ENCODE measurements at places on chromosomes 3 and 15.
A peak's percentile ranks its signal among the peaks of the same experiment; 100 is the strongest.

DNA sequence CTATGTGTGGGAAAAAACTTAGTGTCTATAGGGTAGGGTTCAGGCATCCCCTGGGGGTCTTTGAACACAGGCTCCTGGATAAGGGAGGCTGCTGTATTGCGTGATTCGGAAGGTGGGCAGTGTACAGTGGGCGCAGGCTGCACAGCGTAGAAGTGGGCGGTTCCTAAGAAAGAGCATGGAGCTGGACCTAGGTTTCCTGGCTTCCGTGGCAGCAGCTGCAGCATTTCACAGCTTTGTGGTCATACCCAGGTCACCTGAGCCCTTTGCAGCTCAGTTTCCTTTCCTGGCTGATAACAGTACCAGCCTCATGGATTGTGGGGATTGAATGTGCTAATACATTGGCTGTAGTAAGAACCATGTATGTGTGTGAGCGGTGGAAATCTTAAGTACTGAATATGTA, 22.2 kb downstream of the CFAP100 start:
- DNase-seq, result no peak

DNA sequence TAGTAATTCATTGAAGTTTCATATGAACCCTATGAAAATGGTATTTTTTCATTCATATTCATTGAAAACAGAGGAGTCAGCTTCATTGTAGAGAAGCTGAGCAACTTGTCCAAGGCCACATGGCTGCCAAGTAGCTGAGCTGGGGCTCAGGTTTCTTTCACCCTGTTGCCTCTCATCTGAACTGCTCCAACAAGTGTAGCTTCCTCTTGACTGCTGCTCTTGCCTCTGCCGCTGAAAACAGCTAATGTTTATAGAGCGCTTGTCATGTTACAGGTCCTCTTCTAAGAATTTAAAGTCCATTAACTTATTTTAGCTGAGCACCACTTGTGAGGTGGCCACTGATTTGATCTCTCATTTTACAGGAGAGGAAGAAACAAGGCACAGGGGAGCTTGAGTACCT, 81.1 kb downstream of the PDCD6IP start:
- DNase-seq, result no peak

- no peak for DNase-seq
Observed at GRCh38 chr3:28905798-28906197, 375.1 kb upstream of the RBMS3 start.

DNA sequence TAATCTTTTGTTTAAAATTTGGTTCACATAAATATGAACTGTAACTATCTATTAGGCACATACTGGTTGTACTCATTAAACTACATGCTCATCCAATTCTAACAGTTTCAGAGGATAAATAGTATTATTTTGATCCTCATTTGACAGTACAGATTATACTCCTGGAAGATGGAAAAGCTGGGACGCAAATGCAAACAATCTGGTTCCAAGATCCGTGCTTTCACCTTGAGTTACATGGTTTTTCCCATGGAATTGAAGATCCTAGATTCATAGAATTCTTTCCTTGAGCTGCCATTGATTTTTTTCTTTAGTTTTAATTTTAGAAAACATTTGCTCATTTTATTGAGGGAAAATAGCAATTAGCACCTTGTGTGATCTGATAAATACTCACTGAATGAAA, 285.8 kb downstream of the ROBO2 start:
- DNase-seq, result no peak

GRCh38 chr3:132033471-132033870, 1.3 kb downstream of the CPNE4 start:
- no peak for DNase-seq

GRCh38 chr15:44286814-44287452, 1.6 kb upstream of the GOLM2 start:
- DNase-seq, result no peak

DNA sequence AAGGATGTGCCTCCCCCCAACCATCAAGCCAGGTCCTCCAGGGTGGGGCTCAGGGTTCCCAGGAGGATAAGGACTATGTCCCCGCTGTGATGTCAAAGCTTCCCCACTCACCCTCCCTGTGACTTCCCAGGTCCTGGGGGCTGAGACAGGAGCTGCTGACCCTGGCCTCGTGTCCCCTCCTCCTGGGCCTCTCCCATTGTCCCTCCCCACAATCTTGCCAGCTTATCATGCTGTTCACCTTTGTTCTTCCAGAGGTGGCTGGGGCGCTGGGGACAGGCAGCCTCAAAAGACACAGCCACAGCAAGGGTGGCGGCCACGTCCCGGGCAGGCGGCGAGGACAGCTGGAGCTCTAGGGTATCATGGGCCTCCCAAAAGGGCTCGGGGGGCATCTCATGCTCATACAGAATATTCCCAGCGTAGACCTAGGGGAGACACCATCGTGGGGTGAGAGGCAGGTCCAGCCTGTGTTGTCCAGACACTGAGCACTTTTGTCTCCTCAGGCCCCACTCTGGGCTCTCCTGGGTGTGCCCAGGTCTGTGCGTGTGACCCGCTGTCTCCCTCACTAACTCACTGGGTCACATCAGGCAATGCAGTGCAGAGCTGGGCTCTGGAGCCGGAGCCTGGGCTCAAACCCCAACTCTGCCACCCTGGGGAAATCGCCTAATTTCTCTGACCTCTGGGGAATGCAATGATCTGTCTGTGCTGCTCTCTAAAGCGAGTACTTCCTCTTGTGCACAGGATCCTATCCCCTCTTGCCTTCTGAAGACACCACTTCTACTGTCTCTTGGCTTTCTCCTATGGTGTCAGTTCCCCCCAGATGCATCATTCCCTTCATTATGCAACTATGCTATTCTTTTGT, 30.0 kb downstream of the SNX33 start:
- no peak for DNase-seq

GRCh38 chr3:180684807-180685206, 5.5 kb upstream of the CCDC39 start:
- DNase-seq, result peak; percentile 76

- DNase-seq, result no peak
Observed at GRCh38 chr15:93488296-93488713, 399.3 kb upstream of the RGMA start.

DNA sequence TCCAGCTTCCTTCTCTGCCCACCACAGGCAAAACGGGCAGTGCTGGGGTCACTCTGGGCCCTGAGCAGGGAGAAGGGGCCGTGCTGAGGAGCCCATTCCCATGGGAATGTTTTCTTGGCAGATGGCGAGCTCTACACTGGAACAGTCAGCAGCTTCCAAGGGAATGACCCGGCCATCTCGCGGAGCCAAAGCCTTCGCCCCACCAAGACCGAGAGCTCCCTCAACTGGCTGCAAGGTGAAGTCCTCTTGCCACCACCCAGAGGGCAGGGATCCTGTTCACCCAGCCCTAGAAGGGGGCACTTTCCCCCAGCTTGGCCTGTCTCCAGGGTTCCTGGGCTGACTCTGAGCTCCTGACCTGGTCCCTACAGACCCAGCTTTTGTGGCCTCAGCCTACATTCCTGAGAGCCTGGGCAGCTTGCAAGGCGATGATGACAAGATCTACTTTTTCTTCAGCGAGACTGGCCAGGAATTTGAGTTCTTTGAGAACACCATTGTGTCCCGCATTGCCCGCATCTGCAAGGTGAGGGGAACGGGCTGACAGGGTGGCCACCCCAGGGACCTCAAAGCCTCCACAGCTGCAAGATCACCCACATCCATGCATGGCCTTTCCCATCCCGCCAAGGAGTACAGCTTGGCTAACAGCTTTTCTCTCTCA, 12.4 kb downstream of the CIB1 start:
- peak; percentile 67 for DNase-seq

- DNase-seq, result no peak
Observed at GRCh38 chr3:17631609-17632008, 110.8 kb downstream of the TBC1D5 start.

DNA sequence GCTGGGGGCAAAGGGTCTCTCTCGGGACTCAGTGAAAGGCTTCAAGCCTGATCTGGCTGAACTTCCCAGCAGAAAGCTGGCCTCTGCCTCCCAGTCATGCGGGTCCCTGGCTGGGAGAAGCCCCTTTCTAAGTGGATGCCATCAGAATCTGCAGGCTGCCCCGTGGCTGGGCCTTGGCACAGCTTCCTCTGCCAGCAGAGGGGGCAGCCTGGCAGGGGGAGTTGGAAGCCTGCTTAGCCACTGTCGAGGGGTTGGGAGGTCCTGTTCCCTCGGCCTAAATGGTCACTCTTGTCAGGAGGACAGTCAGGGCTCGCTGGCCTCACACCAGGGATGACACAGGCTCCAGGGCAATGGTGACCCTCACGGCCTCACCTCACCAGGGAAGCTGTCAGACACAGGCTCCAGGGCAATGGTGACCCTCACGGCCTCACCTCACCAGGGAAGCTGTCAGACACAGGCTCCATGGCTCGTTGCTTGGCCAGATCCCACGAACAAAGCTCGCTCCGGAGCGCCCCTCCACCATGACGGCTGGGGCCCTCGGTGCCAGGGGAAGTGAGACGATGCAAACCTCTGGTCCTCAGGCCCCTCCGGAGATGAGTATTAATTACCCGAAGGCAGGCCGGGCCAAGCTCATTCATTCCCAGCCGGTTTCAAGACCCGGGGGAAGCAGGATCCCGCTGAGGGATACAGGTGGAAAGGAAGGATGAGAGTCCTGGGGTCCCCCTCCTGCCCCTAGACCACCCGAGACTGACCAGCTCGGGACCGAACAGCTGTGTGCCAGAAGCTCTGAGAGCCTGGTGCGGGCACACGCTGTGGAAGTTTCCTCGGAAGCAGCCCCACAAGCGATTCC, 151.0 kb downstream of the CHSY1 start:
- no peak for DNase-seq

GRCh38 chr3:40310705-40311104, 1.2 kb downstream of the EIF1B start:
- DNase-seq, result no peak

DNA sequence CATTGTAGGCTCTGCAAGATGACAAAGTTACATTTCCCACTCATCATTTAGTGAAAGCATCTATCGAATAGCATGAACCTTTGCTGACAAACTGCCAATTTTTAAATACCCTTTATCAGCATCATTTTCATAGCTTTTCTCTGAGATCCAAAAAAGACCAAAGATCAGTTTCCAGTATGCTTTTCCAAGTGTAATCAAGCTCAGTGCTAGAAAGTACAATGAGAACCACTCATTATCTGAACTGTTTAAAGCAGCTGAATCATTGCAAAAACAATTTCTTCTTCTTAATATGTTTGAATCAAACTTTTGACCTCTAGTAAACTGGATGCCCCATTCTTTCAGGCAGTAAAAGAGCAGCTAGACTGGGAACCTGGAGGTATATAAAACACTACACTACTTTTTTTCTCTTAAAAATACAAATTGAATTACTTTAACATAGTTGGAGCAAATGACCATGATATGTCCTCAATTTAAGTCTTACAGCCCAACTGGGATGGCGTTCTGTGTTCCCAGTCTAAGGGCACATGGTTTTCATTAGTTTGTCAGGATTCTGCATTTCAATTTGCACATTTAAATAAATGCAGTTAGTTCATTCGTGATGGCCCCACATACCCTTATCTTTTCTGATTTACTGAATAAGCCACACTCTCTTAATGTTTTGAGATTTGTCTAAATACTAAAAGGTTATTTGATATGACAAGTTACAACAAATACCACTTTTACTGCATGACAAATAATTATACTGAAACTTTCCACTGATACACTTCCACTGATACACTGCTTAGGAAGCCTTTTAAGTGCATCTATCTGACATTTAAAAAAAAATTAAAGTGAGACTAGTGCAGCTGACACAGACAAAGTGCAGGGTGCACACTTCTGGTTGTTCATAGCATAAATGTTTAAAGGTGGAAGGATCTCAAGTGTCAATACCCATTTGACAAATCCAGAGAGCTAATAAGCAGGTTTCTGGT, 146.0 kb upstream of the FRMD4B start:
- no peak for DNase-seq

GRCh38 chr15:100248236-100248635, 93.5 kb downstream of the ADAMTS17 start:
- DNase-seq, result no peak

- no peak for DNase-seq
Observed at GRCh38 chr3:188268336-188268735, 114.4 kb downstream of the LPP start.

- no peak for DNase-seq
Observed at GRCh38 chr3:153221748-153222162, 59.7 kb downstream of the RAP2B start.

GRCh38 chr3:170062769-170063168, 25.0 kb downstream of the GPR160 start:
- DNase-seq, result no peak

DNA sequence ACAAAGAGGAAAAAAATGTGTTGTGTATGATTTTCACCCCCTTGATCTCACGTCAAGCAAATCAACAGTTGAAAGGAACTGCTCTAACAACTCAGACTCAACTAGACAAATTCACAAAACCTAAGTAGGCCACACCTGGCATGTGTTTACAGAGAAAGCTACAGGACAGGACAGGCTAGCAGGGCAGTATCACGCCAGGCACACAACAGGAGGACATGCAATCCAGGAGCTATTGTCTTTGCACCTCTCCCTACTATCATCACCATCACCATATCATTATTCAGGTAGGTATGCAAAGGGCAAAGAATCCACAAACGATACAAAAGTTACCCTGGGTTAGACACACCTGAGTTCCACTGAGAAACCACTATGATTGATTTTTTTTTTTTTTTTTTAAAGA, 86.4 kb downstream of the TBL1XR1 start:
- DNase-seq, result peak; percentile 45

- DNase-seq, result peak; percentile 49
Observed at GRCh38 chr3:153768561-153769469, 352.4 kb upstream of the ARHGEF26 start.

- DNase-seq, result no peak
Observed at GRCh38 chr15:31607656-31608055, 281.0 kb downstream of the KLF13 start.

DNA sequence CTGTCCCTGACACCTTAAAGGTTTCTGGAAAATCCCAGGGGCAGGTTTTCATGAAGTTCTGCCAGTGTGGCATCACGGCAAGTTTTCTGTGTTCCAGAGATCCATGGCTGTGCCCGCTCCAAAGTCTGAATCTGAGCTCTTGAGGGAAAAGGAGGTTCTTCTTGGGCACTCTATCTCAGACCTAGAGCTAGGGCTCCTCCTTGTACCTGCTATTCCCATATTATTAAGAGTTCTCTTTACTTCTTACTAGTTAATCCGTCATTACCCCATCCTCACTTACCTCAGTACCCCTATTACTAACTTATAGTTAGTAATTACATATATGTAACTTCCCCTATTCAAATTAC, 5.9 kb upstream of the TRA2B start:
- DNase-seq, result no peak

DNA sequence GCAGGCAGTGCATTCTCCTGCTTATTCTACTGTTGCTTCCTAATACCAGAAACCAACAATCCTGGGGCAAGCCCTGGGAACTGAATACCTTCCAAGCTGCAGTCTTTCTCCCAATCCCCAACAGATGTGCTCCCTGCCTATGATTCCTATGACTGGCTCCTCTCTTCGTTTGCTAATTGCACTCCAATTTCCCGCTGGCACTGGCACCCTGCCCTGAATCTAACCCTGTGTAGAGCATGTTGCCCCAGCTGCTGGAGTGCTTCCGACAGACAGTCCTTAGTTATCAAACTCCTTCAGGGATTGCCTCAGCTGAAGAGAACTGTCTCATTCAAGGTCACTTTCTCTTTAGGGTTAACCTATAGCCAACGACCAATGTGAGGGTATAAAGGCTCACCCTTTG, 214.1 kb downstream of the NECTIN3 start:
- peak; percentile 9 for DNase-seq
